ENCODE measurements at places on chromosomes 6 and 20. TPM values are rescaled to one million over a fixed set of nuclear protein-coding genes. Genes with fewer than 3 reads are reported as not detected.

Gene PAK5
- not detected for total RNA-seq

Gene LTB
- total RNA-seq: not detected

Gene POU5F1
- total RNA-seq: not detected

Gene DNPH1
- 42.3 TPM for total RNA-seq

Gene HMGN3
- 41.7 TPM for total RNA-seq

Gene VGLL2
- total RNA-seq: 9.9 TPM

Gene GTSF1L
- not detected for total RNA-seq

Gene HNF4A
- total RNA-seq: 0.29 TPM

Gene BTN1A1
- not detected for total RNA-seq

Gene HLA-DQB2
- total RNA-seq: 0.78 TPM

Gene CDK19
- 5.6 TPM for total RNA-seq

Gene MOG
- total RNA-seq: not detected

Gene ZNF831
- 0.07 TPM for total RNA-seq

Gene TFB1M
- 13.4 TPM for total RNA-seq

Gene SLC26A8
- total RNA-seq: not detected
